ENCODE measurements at places on chromosomes 5 and 9.

DNA sequence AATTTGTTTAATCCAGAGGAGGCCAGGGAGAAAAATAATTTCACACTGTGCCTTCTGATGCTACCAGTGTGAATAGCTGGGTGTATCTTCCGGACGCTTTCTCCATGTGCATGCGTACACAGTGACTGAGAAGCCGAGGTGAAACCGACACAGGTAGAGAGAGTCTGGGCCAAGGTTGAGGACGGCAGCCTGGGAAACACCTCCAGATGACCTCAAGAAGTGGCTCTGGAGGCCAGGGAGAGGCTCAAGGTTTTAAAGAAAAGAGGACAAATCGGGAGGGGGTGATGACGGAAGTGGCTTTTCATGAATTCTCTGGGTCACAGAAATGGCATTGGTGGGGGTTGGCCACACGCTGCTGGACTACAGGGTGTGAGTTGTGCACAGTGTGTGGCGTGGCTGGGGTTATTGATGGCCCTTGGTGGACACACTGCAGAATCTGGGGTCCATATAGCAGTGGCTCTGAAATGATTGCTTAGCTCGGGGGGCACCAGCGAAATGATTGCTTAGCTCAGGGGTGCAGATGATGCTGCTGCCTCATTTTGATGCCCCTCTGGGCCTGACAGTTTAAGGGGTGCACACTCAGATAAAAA lies 34.1 kb upstream of the LRRC14B start:
- no peak for DNase-seq

- DNase-seq, result no peak
Measured at GRCh38 chr5:171927345-171927941, 79.0 kb downstream of the FBXW11 start.

GRCh38 chr9:35680331-35681105 lies 6.8 kb downstream of the CA9 start:
- DNase-seq, result no peak

DNA sequence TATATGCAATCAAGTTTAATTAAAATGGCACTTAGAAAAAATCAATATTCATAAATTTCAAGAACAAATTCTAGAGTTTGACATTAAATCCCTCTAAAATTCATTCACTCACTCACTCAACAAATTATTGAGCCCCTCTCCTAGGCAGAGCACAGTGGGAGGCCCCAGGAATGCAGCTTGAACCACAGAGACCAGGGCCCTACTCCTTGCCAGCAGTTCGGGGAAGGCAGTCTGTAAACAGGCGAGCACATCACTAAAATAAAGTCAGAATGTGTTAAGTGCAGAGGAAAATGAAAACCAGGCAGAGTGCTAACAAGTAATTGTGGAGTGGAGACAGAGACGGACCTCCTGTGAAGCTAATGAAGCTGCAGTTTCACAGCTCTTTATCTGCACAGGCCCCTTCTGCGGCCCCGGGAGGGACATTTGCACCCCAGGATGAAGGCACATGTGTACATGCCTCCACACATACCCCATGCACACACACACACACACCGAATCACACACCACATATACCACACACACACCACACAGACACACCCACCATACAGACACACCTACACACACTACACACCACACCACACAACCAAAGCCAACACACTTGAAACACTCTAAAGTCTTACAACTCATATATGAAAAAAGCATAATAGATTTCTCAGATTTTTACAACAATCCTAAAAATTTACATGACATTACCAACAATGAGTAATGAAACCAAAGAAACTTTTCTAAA lies 40.5 kb downstream of the BHMT start:
- no peak for DNase-seq

DNA sequence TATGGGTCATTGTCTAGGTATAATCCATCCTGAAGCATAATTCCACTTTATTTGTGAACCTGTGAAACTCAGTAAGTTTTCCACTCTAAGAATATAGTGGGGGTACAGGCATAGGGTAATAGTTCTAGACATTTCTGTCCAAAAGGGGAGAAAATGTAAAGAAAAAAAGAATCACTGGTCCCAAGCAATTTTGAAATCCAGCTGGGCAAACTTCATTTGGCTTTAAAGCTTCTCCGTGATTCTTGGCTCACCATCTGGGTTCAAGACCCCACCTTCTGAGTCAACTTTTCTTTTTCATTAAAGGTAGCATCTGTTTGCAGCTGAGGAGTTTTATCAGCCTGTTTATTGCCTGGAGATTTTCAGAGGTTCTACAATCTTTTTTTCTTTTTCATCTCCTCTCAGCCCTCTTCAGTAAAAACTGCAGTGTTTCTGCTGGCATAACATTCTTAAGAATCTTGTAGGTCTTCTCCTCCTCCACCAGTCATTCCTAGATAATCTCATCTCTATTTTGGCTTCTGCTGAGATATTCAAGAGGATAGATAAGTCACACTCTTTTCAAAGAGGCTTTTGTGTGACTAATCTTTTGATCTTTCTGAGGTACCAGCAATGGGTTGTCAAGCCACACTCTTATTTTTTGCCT lies 126.1 kb upstream of the PITX1 start:
- DNase-seq, result no peak

DNA sequence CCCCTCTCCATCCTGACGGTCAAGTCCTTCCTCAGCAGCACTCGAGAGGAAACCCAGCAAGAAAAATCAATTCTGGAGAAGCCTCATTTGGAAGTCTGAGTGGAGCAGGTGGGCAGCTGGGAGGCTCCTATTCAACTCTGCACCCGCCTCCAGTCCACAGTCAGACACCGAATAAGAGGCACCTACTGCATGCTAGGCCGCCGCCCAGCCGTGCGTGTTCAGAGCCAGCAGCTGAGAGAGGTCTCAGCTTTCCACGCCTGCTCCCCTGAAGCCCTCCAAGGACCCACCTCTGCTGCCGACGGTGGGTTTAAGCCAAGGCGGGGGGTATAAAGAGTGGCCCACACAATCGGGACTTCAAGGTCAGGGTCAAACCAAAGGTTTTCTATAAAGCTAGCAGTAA lies 41.9 kb downstream of the VAV2 start:
- no peak for DNase-seq

DNA sequence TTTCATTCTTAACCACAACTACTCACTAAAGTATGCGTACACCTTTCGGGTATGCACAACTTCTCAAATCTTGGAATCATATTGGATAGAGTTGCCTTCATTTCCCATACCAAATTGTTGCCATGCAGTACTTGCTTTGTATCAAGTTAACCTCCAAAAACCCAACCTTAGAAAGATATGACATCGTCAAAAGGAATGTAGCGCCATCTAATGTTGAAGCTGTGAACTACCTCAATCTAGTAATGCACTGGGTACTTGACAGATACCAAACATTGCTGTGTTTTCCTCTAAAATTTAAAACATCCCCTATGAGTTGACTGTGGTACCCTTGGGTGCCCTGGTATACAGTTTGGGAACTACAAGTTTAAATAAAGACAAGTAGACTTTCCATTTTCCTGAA lies 318.4 kb downstream of the ARL15 start:
- DNase-seq, result no peak

DNA sequence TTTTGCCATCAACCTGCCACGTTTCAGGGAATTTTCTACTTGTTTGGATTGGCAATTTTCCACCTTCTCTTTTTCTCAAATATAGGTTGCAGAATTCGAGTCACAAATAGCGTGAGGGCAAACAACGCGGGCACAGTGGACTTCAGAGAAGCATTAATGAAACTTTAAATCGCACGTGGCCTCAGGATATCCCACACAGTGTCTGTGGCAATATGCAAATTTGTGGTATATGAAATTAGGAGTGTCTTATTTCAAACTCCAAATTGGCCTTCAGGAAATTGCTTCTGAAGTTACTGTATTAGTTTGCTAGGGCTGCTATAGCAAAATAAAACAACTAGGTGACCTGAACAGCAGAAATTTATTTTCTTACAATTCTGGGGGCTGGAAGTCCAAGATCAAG lies 91.2 kb downstream of the MTRR start:
- DNase-seq, result no peak

GRCh38 chr5:125717209-125717608 lies 706.0 kb upstream of the GRAMD2B start:
- no peak for DNase-seq

GRCh38 chr9:129328355-129329042 lies 150.4 kb upstream of the IER5L start:
- DNase-seq, result no peak

GRCh38 chr5:54257366-54258118 lies 52.8 kb downstream of the ARL15 start:
- no peak for DNase-seq
